ENCODE measurements at places on chromosomes 13 and 19.
A peak's percentile ranks its signal among the peaks of the same experiment; 100 is the strongest.

DNA sequence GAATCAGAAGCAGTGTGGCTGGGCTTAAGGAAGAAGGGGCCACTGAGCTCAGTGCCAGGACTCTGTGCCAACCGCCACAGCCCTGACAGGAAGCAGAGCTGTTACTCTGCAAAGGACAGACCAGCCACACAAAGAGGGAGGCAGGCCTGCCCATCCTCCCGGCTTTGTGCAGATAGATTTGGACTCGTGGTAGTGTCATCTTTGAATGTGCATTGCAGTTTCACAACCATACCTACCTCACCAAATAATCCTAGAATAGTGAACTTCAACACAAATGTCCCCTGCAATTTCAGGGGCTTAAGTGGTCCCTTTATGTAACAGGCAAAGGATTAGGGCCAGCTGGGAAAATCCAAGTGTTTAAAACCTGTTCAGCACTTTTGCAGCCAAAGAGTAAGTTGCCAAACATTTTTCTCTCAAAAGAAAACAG is 55.1 kb upstream of the CLDN10 start:
- peaks cover 39% of the 10 kb centered on the region for H3K27me3 ChIP-seq
- no peak for DNase-seq
- H3K27ac ChIP-seq: no peak overlapping the region
- H3K4me3 ChIP-seq: no peak overlapping the region

DNA sequence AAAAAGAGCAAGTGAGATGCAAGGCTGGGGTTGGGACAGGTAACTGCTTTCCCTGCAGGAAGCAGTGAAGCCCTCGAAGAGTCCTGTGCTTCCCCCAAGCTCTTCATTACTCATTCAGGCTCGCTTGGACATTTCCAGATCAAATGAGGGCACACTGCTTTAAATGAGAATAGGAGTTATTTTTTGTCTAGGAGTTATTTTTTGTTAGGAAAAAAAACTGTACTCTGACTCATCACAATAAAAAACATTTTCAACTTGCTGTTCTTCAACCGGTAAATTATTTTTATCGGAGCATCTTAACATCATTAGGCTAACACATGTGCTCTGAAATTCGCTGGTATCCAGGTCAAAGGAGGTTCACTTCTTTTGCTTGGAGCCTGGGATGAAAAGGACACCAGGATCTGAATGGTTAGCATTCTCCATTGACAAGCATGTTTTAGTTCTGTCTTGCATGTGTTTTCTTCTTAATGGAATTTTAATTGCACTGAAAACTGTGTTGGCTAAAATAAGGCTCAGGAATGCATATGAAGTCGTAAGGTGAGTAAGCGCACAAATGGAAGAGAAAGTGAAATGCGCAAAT is 80.7 kb upstream of the STK24 start:
- peaks cover 2% of the 10 kb centered on the region for H3K36me3 ChIP-seq
- H3K4me1 ChIP-seq: peaks cover 10% of the 10 kb centered on the region
- H3K27ac ChIP-seq: no peak overlapping the region

DNA sequence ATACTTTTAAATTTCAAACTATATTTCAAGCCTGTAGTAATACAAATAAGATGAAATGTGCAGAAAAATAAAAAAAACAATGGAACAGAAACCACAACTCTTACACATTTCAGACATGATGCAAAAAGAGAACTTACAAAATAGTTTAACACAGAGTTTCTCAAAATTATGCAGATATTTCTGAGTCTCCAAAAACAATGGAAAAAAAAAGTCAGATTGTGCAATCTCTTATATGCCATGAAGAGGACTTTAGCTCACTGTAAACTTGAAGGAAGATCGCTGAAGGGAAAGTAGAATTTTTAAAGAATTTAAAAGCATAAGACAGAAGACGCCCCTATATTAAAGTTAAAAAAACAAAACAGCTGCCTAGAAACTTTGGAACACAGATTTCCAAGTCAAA is 20.4 kb downstream of the ZNF708 start:
- peak overlapping the region; percentile 9 for H3K27ac ChIP-seq
- H3K27me3 ChIP-seq: no peaks in the 10 kb centered on the region
- H3K36me3 ChIP-seq: peaks cover 38% of the 10 kb centered on the region
- H3K4me3 ChIP-seq: no peak overlapping the region

GRCh38 chr13:112005925-112006324 is 61.0 kb upstream of the SOX1 start:
- no peak overlapping the region for H3K4me3 ChIP-seq
- DNase-seq: no peak
- no peaks in the 10 kb centered on the region for H3K27me3 ChIP-seq

DNA sequence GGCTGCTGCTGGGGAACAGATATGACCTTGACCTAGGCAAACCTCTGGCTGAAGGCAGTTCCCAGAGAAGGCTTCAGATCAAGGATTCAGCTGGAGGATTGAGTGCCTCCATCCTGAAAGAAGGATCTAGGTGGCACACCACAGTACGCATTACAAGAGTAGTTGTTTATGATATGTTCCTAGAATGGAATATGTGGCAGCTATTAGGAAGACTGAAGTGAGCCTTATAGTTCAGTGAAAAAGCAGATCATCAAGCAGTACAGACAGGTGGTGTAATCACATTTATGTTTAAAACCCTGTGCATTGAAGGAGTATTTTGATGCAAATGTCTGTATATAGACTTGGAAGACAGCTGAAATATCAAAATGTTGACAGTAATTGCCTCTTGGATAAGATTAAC is 116.0 kb downstream of the ZAR1L start:
- H3K4me3 ChIP-seq: no peak overlapping the region
- H3K4me1 ChIP-seq: no peaks in the 10 kb centered on the region
- peaks cover 2% of the 10 kb centered on the region for H3K36me3 ChIP-seq
- DNase-seq: no peak

GRCh38 chr19:38394488-38394887 is 6.0 kb downstream of the SPRED3 start:
- H3K27me3 ChIP-seq: peaks cover 24% of the 10 kb centered on the region
- no peak for DNase-seq
- peaks cover 24% of the 10 kb centered on the region for H3K4me1 ChIP-seq
- H3K36me3 ChIP-seq: peaks cover 5% of the 10 kb centered on the region
- peak overlapping the region; percentile 71 for H3K4me3 ChIP-seq

GRCh38 chr19:19385896-19386869 is 19.3 kb upstream of the GATAD2A start:
- H3K4me3 ChIP-seq: peak overlapping the region; percentile 100
- peaks cover 51% of the 10 kb centered on the region for H3K4me1 ChIP-seq
- H3K27ac ChIP-seq: peak overlapping the region; percentile 100
- peaks cover 7% of the 10 kb centered on the region for H3K36me3 ChIP-seq
- H3K27me3 ChIP-seq: no peaks in the 10 kb centered on the region
- DNase-seq: no peak

DNA sequence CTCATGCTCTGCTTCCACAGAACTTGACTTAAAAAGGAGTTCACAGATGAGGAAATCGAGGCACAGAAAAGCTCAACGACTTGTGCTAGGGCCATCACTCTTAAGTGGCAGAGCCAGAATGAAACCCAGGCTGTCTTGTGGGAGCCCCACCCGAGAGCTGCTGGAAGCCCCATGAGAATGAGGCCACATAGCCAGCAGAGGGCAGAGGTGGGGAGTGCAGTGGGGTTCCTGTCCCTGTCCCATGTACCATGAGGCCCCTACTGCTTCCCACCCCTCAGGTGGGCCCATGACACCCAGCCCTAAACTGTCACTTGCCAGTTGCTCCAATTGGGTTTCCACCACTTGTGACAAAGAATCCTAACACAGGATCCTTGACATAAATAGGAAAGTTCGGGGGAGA is 175.9 kb downstream of the IRS2 start:
- no peaks in the 10 kb centered on the region for H3K4me1 ChIP-seq
- H3K27me3 ChIP-seq: no peaks in the 10 kb centered on the region
- DNase-seq: peak; percentile 14
- H3K4me3 ChIP-seq: no peak overlapping the region
- H3K36me3 ChIP-seq: peaks cover 3% of the 10 kb centered on the region

DNA sequence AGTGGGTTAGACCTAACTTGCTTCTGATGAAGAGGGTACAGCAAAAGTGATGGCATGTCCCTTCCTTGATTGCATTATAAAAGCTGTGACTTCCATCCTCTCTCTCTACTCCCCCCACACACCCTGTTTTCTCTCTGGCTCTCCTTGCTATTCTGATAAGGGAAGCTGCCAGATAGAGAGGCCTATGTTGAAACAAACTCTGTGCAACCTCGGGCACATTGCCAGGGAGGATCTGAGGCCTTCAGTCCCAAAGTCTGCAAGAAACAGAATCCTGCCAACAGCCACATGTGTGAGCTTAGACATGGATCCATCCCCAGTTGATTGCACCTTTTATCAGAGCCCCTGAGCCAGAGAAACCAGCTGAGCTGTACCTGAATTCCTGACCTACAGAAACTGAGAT is 44.8 kb upstream of the ARGLU1 start:
- peaks cover 63% of the 10 kb centered on the region for H3K27me3 ChIP-seq
- H3K4me3 ChIP-seq: no peak overlapping the region
- no peak for DNase-seq
- H3K27ac ChIP-seq: no peak overlapping the region
- H3K4me1 ChIP-seq: no peaks in the 10 kb centered on the region

GRCh38 chr19:41872384-41872774 is 4.7 kb upstream of the CD79A start:
- peak overlapping the region; percentile 99 for H3K27ac ChIP-seq
- H3K4me1 ChIP-seq: peaks cover 65% of the 10 kb centered on the region
- peaks cover 26% of the 10 kb centered on the region for H3K36me3 ChIP-seq

DNA sequence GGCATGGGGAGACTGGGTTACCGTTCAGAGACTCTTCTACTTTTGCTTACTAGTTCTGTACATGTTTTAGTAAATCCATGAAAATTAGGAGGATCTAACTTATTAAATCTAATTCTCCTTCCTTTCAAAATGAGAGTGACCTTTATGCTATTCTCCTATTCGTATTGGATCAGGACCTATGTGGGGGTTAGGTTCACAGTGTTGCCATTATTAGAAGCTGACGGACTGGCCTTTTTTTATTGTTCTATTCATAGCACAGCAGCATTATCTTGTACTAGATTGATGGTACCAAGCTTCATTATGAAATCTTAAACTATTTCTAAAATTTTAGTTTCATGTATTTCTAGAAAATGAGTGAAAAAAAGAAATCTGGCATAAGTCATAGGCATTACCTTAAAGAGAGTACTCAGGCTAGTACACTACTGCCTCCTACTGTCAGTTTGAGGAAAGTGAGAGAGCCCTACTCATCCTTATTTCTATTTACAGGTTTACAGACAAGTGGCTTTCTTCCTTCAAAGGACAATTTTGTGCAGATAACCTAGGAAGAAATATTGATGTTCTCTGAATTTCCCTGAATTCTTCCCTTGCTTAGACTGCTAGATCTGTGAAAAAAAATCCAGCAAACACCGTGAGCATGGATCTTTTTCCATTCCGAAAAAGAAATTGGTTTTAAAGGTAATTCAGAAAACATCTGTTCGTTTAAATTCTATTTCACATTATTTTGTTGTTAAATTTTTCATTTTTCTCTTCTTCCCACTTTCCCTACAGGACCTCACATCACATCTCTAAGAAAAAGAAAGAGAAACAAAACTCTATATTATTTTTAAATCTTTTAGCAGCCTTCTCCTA is 485.5 kb downstream of the DIAPH3 start:
- no peaks in the 10 kb centered on the region for H3K4me1 ChIP-seq
- DNase-seq: no peak
- H3K4me3 ChIP-seq: no peak overlapping the region
- H3K27me3 ChIP-seq: no peaks in the 10 kb centered on the region
- H3K27ac ChIP-seq: no peak overlapping the region

DNA sequence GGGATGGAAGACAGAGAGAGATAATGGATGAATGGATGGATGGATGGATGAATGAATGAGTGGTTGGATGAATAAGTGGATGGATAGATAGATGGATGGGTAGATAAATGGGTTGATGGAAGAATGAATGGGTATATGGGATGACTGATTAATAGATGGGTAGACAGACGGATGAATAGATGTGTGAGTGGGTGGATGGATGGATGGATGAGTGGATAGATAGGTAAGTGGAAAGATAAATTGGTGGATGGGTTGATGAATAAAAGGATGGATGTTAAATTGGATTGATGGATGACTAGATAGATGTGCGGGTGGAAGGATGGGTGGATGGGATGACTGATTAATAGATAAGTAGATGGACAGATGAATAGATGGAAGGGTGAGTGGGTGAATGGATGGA is 1.4 kb downstream of the CASP14 start:
- no peak overlapping the region for H3K4me3 ChIP-seq
- H3K4me1 ChIP-seq: no peaks in the 10 kb centered on the region
- H3K36me3 ChIP-seq: no peaks in the 10 kb centered on the region
- DNase-seq: no peak
- H3K27me3 ChIP-seq: peaks cover 58% of the 10 kb centered on the region

DNA sequence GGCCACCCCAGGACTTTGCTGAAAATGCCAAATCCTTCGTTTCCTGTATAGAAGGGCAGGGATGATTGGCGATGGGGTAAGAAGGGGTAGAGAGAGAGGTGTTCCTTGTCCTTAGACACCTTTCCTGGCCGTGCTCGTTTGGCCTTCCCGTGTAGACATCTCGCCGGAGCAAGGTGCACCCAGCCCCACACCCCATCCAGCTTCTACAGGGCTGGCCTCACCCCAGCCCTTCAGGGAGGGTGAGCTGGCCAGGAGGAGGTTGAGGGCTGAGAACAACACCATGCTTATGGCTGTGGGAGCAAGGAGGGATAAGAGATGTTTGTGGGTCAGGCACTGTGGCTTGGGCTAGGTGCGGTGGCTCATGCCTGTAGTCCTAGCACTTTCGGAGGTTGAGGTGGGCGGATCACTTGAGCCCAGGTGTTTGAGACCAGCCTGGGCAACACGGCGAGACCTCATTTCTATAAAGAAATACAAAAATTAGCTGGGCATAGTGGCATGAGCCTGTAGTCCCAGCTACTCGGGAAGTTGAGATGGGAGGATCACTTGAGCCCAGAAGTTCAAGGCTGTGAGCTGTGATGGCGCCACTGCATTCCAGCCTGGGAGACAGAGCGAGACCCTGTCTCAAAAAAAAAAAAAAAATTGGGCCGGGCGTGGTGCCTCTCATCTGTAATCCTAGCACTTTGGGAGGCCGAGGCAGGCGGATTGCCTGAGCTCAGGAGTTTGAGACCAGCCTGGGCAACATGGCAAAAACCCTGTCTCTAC is 15.5 kb downstream of the SMARCA4 start:
- H3K27ac ChIP-seq: peak overlapping the region; percentile 73
- no peaks in the 10 kb centered on the region for H3K36me3 ChIP-seq
- no peak for DNase-seq
- H3K4me1 ChIP-seq: peaks cover 30% of the 10 kb centered on the region
- H3K4me3 ChIP-seq: no peak overlapping the region
